ENCODE measurements at places on chromosomes 5 and 9.

DNA sequence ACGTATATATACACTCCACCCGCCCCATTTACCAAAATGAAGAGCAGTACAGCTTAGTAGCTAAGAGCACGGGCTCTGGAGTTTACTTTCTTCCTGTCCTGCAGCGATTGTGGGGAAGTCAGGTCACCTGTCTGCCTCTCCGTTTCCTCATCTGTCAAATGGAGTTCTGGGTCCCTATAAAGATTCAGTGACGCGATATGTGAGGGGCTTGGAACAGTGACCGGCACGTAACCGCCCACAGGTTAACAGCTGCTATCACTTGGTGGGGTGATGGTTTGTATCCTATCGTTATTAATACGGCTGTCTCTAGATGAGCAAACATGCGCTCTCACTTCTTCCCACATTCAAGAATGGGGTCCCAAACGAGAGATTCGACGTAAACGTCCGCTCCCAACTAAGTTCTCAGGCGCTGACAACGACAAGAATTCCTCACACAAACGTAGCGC lies 426 bp downstream of the FAM114A2 start:
- no peak for DNase-seq

DNA sequence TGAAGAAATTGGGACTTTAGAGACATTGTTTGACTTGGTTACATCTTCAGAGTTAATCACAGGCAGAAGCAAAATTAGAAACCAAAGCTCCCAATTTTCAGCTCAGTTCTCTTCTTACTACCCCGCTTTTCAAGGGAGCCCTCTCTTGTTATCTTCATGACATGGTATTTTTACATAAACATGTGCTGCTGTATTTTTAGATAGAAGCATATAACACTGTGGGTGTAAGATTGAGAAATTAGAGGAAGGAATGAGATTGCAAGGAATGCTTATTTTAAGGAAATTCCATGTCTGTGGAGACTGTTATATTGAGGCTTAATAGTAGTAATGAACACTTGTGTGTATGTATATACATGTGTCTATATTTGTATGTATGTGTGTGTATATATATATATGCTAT lies 401.6 kb downstream of the TMEM232 start:
- no peak for DNase-seq

DNA sequence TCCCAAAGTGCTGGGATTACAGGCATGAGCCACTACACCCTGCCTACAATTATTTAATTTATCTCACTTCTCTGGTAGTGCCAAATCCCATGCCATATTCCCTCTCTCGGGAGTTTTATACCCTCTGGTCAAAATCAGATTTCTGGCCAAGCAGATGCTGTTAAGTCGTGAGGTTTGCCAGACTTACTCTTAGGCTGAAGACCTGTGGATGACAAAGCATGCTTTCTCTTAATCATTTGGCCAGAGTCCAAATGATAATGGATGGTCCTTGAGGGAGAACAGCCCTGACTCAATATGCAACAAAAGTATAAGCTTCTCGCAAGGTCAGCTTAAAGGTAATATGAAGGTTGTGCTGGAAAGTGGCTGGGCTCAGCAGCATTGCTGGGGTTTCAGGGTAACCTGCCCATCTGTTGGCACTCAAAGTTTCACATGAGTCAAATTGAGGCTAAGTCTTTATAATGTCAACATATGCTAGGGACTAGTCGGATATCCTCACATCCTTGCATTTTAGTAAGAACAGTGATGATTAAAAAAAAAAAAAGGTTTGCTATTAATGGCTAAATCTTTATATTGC lies 280.1 kb downstream of the KIF4B start:
- DNase-seq = no peak

DNA sequence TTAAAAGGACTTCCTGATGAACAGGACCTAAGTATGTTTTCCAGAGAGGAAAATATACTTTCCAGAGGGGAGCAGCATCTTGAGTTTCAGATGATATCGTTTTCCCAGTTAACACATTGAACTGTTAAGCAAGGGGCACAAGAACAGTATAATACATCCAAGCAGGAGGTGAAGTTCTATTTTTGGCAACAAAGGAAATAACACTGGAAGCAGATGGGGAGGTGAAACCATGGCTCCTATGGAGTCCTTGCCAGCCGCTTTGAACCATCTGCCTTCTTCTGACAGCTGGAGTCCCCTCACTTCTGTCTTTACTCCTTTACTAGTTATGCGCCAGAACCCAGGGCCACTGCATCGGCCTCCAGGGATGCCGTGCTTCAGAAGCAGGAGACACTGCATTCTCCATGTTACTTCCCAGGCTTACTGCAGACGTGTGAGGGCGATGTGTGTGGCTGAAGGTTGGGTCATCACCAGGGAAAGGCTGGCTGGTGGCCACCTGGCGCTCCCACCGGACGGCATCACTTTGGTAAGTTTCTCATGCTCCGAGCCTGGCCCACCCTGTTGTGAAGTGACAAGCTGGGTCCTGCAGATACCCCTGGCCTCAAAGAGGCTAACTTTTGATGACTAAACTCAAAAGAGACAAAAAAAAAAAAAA lies 77.8 kb downstream of the TTLL11 start:
- DNase-seq = no peak

All from activated gamma-delta T cell (primary cell).